ENCODE measurements at places on chromosomes 1 and 21.

- DNase-seq, result no peak
Observed at GRCh38 chr1:54324251-54325140, 81.7 kb downstream of the SSBP3 start.

- DNase-seq, result no peak
Observed at GRCh38 chr1:14215151-14215550, 383.3 kb upstream of the KAZN start.

DNA sequence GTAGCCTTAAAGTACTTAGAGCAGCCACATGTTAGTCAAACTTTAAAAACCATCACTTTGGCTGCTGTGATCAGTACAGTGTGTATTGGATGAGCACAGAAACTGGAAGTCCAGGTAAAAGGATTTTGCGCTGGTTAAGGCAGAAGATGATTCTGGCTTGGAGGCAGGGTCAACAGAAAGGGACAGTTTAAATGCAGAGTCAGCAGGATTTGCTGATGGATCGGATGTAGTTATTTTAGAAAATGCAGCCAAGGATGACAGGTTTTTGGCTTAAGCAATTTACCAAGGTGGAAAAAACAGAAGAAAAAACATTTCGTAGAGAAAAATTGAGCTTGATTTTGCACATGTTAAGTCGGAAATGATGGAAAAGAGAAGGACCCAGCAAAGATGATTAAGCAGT, 45.9 kb upstream of the MORC3 start:
- DNase-seq, result no peak

DNA sequence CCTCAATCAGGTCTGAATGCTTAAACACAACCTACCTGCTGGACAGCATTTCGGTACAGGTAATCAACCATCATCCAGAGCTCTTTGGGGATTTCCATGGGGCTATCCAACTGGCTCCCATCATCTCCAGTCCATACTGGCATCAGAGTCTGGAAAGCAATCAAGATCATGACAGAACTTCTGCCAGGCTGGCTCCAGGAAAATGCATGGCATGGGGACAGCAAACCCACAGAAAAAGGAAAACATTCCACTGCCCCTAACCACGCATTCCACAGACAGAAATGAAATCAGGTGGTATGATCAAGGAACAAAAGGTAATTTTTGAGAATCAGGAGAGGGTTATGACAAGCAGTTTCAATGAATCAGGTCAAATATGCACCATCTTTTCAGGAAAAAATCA, 9.1 kb upstream of the MTF1 start:
- DNase-seq, result no peak

DNA sequence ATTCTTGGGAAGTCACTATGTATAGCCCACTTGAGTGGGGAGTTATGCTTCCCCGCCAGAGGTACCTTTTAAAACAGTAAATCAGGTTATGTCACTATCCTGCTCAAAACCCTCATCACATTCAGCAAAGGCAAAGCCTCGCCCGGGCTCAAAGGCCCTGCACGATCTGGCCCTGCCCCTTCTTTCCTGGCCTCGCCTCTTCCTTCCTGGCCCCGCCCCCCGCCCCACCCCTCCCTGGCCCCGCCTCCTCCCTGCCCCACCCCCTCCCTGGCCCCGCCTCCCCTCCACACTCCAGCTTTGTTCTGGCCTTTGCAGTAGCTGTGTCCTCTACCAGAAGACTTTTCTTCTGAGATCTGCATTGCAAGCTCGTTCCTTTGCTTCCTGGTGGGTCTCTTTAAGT, 6.6 kb downstream of the LDLRAD2 start:
- DNase-seq, result peak; percentile 55

GRCh38 chr21:33278721-33279120, 12.6 kb downstream of the IL10RB start:
- DNase-seq, result peak; percentile 35

DNA sequence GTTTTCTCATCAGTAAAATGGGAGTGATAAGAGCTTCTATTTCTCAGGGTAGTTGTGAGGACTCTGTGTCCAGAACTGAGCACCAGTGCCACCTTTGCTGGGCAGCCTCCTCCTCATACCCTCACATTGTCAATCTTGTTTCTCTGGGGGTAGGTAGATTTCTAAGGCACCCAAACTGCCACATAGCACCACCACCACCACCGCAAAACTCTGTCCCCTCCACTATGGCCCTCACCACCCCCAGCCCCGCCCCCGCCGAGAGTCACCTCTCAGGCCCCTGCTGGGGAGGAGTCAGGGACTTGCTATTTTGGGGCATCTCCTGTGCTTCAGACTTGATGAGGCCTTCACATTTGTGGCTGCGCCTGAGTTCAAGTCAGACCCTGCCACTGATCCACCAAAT, 549.2 kb downstream of the PTPRU start:
- no peak for DNase-seq

GRCh38 chr21:29568020-29568697, 269.4 kb downstream of the BACH1 start:
- DNase-seq, result no peak

DNA sequence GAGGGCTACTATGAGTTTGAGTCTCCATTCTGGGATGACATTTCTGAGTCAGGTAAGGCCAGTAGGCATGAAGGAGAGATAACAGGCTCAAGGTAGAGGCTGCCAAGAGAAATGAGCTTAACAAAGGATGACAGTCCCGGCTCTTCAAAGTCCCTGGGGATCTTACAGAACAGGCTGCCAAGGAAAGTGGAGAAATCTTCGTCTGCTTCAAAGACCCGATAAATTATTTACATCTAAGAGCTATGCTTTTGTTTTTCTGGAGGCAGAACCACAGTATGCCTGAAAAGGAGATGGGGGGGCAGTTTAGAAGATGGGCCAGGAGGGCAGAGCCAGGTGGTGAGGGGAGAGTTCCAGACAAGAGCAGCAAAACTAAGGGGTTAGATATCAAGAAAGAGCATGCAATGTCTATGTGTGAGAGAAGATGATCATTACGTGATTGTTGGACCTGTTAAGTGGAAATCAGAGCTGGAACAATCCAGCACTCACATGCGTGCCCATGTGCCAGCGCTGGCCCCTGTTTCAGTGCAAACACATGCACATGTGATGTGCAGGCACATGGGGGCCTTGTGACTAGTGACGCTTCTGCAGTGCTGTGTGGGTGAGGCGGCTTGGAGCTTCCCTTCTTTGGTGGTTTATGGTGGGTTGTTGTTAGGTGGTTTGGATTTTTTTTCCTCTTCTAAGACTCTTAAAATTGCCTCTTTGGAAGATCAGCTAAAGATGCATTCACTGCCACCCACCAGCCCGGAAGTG, 25.7 kb downstream of the CAMK1G start:
- DNase-seq, result no peak

GRCh38 chr1:18597160-18598042, 33.2 kb upstream of the PAX7 start:
- DNase-seq, result peak; percentile 33

GRCh38 chr1:27136998-27137542, 17.9 kb downstream of the SLC9A1 start:
- peak; percentile 50 for DNase-seq

DNA sequence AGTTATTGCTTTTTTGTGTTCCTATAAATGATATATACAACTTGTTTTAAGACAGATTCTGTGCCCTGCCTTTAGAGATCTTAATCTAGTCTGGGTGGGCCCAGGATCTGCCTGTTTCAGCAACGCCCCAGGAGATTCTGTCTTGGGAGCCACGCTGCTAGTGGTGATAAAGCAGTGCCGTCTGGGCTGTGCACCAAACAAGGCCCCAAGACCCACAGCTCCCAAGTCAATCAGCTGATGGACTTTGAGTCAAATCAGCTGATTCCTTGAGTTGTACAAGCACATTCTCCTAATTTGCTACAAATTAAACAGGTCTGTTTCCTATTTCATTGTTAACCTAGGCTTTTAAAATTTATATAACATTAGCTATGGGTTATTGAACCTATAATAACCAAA, 15.7 kb upstream of the SLC44A3 start:
- DNase-seq, result no peak

DNA sequence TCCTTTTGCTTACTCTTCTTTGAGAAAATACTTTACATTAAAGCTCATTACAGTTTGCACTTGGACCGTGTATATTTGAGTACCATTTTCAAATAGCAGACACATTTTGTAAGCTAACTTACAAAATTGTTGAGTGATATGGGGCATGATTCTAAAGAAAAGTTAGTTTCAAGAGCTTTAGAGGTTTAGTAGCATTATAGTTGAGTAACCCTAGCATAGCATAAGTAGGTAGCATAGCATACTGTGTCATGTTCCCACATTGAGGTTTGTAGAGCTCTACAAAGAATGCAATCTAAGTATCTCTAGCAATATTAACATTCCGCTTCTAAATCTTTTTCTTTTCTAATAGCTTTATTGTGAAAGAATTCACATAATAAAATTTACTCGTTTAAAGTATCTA, 92.0 kb downstream of the ITSN1 start:
- DNase-seq, result no peak

DNA sequence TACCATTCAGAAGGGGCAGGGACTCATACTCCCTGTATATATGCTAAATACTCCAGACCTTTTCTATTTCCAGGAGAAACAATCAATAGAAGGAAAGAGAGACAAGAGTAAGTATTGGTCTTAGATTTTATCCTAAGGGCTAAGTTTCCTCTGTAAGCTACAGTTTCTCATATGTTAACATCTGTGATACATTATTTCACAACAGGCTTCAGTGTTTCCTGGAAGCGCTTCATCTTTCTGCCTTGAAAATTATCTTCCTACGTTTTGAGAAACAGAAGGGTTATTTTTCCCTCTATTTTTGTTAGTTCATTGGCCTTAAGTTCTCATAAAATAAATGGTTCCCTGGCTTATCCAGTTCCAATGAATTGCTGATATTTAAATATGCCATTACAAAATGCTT, 15.6 kb downstream of the FMO1 start:
- DNase-seq, result no peak

DNA sequence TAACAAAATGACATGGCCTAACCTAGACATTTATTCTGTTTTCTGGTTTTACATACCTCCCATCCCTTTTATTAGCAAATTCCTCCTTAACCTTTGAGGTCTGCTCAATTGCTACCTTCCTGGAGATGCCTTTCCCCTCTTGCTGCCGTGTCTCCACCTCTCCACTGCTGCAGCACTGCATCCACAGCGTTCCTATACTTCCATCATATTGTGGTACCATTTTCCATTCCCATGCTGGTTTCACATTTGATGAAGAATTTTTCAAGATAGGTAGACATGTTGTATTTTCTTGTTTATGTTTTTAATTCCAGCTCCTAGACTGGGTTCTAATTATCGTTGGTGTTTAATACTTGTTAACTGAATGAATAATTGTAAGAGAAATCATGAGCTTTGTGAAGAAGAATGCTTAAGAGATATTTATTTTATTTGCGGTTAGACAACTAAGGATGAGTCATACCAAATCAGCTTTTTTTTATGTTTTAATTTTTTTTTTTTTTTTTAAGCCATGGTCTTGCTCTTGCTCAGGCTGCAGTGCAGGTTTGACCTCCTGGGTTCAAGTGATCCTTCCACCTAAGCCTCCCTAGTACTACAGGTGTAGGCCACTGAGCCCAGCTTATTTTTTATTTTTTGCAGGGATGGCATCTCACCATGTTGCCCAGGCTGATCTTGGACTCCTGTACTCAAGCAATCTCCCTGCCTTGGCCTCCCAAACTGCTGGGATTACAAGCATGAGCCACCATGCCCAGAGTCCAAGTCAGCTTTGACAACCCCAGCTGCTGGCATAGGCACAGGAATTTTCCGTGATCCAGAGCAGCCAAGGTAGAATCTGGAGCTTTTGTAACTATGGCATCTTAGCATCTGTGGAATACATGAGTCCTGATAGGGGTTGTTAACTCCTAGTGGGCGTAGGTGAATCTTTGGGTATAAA, 44.0 kb downstream of the ATP6V1G3 start:
- peak; percentile 88 for DNase-seq

DNA sequence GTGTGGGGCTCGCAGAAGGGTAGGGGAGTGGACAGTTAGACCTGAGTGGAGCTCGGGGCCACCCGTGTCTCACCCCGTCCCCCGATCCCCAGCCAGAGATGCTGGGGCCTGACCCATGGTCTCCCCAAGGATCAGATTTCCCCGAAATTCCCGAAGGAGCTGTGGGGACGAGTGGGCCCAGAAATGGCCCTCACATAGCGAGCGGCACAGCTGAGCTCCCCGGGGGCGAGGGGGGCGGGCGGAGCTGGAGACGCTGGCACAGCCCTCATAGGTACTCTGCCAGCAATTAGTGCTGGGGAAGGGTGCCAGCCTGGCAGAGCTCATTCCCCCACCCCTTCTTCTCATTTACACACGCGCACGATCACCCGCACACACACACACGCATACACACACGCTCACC, 9.2 kb downstream of the CASZ1 start:
- DNase-seq, result no peak

- DNase-seq, result peak; percentile 70
Observed at GRCh38 chr21:33441489-33442477, 38.0 kb downstream of the TMEM50B start.

GRCh38 chr21:34670962-34671348, 2.2 kb downstream of the CLIC6 start:
- DNase-seq, result peak; percentile 30

GRCh38 chr1:76279101-76279748, 204.7 kb downstream of the ST6GALNAC3 start:
- no peak for DNase-seq

DNA sequence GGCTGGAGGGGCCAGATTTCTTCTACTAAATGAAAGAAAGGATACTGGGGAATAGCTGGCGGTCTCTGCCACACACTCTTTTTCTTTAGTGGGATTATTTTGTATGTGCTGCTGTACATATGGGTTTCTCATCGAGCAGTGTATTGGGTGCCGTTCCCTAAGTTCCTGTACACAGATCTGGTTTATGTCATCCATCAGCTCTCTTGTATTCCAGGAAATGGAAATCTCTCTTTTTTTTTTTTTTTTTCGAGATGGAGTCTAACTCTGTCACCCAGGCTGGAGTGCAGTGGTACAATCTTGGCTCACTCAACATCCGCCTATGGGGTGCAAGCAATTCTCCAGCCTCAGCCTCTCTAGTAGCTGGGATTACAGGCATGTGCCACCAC, 27.0 kb upstream of the NID1 start:
- DNase-seq, result no peak

GRCh38 chr1:21291964-21292363, 1.7 kb upstream of the ECE1 start:
- no peak for DNase-seq

GRCh38 chr1:235997049-235997448, 67.8 kb downstream of the NID1 start:
- no peak for DNase-seq

GRCh38 chr1:147089457-147089856, 82.8 kb downstream of the PRKAB2 start:
- DNase-seq, result no peak

- no peak for DNase-seq
Observed at GRCh38 chr1:209697126-209697525, 7.5 kb upstream of the HSD11B1 start.

- DNase-seq, result no peak
Observed at GRCh38 chr21:36129219-36129618, 5.7 kb upstream of the CBR3 start.

Data from ELR (cell line).